ENCODE measurements at places on chromosomes 13 and 19. TPM values are rescaled to one million over a fixed set of nuclear protein-coding genes. Genes with fewer than 3 reads are reported as not detected.

The ATP4B gene
- not detected for total RNA-seq

The ZNF208 gene
- total RNA-seq, result 13.0 TPM

The STOML3 gene
- total RNA-seq, result not detected

The CKM gene
- not detected for total RNA-seq

The ZNF222 gene
- total RNA-seq, result 11.4 TPM

The KLK3 gene
- total RNA-seq, result not detected

The CASP14 gene
- total RNA-seq, result not detected

The ZNF709 gene
- 7.1 TPM for total RNA-seq

The PCSK4 gene
- 3.7 TPM for total RNA-seq

The CYP4F2 gene
- not detected for total RNA-seq

The OVOL3 gene
- not detected for total RNA-seq

DNA sequence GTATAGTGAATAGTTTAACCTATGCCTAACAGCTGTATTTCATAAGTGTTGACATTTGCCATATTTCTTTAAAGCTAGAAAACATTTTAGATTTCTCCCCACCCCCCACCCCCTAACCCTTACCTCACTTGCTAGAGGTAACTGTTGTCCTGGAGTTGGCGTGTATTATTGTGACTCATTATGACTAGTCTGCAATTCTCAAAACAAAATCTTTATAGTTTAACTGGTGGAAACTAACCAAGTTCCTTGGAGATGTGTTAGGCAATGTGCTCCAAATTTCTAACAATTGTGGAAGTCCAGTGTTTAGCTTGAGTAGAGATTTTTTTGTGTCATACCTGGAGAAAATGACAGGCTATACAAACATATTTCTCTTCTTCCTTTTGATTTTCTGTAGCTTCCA is 38.0 kb downstream of the KCTD4 start:
- H3K27me3 ChIP-seq, result no peaks in the 10 kb centered on the region
- H3K4me1 ChIP-seq, result no peaks in the 10 kb centered on the region
- H3K4me3 ChIP-seq, result no peak overlapping the region

DNA sequence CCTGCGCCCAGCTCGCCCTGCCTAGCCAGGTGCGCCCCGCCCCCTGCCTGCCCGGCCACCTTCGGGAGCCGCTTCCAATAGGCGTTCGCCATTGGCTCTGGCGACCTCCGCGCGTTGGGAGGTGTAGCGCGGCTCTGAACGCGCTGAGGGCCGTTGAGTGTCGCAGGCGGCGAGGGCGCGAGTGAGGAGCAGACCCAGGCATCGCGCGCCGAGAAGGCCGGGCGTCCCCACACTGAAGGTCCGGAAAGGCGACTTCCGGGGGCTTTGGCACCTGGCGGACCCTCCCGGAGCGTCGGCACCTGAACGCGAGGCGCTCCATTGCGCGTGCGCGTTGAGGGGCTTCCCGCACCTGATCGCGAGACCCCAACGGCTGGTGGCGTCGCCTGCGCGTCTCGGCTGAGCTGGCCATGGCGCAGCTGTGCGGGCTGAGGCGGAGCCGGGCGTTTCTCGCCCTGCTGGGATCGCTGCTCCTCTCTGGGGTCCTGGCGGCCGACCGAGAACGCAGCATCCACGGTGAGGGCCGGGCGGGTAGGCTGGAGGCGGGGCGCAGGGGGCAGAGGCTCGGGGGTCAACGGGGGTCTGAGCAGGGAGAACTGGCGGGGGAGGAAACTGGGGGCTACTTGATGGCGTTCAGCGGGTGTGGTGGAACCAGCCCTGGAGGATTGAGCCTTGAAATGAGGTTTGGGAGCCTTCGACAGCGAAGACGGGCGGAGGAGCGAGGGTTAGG is at the start of gene SPINT2:
Gene SPINT2 (plus strand): TSS at position 88 of the 727 bp plus-strand sequence. CDS start 320 bp downstream, at position 408.
- H3K27me3 ChIP-seq, result no peaks in the 10 kb centered on the region
- no peaks in the 10 kb centered on the region for H3K36me3 ChIP-seq
- H3K4me1 ChIP-seq, result peaks cover 21% of the 10 kb centered on the region
- H3K4me3 ChIP-seq, result peak within 1 kb of the TSS; percentile 65
- no peak for DNase-seq

DNA sequence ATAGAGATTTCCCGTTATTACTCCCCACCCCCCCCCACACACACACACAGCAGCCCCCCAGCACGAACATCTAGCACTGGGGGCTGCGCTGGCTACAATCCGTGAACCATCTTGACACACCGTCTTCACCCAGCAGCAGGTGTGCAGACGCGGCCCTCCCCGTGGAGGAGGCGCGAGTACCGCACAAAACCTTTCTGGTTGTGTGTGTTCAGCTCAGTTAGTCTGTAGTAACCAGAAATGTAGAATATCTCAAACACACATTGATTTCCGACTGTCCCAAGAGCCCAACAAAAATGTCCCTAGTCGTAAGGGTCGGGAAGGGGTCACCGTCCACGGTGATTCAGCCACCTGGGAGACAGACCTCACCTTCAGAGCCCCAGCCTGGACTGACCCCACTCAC is 122.7 kb downstream of the RAB20 start:
- no peaks in the 10 kb centered on the region for H3K4me1 ChIP-seq
- no peaks in the 10 kb centered on the region for H3K36me3 ChIP-seq
- H3K27ac ChIP-seq, result no peak overlapping the region

DNA sequence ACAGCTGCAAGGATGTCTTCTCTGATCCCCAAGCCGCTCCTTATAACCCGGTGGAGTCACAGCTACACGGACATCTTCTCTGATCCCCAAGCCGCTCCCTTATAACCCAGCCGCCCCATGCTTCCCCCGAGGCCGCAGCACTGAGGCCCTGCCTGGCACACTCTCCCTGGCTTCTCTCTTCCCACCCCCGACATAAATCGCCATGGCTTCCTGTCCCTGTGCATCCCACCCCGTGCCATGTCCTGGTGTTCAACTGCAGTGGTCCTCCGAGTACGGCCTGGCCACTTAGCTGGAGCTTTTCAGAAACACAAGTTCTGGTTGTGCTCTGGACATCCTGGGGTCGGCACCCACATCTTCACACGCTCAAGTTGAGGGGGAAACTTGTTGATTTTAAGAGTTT is 60.4 kb downstream of the RASA3 start:
- no peak for DNase-seq
- H3K4me3 ChIP-seq, result no peak overlapping the region
- H3K4me1 ChIP-seq, result peaks cover 30% of the 10 kb centered on the region

DNA sequence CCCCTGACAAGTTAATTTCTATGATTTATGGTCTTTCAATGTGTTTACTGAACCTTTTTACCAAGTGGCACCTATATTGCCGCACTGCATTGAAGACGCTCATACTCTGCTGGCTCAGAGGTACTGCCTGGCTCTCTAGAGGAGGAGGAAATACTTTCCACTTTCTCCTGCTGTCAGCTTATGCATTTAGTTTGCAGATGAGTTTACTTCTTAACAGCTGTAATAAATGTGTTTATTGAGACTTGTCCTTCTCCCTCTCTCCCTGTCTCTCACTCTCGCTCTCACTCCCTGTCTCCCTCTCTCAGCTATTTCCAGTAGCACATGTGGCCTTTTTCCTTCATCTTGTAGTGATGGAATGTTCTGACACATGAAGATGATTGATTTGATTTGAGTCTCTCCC is 60.3 kb upstream of the SPATA13 start:
- H3K27ac ChIP-seq, result no peak overlapping the region
- peaks cover 11% of the 10 kb centered on the region for H3K4me1 ChIP-seq
- H3K36me3 ChIP-seq, result no peaks in the 10 kb centered on the region
- H3K4me3 ChIP-seq, result no peak overlapping the region

DNA sequence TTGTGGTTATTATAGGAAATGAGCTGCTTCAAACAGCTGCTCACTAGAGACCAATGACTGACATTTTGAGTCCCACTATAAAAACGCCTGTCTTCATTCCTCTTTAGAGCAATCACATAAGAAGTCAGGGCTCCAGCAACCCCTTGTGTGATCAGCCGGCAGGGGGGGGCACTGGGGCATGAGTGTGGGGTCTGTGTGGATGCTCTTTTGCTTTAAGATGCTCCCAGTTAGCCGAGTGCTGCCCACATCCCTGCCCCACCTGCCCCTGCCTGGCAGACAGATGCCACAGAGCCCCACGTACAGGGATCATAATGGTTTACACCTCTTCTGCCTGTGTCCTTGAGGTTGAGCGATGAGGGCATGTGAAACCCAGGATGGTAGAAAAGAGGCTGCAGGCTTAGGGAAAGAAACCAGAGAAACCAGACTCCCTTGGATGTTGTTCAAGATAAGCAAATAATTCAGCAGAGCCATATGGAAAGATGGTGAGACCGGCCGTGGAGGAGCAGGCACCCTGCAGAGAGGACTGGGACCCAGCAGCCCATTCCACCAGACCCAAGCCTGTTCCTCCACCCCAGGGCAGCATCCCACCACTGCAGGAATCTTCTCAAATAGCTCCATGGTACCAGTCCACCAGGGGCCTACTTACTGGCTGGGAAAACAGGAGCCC is 55.4 kb downstream of the CHST8 start:
- H3K27ac ChIP-seq, result no peak overlapping the region
- no peak overlapping the region for H3K4me3 ChIP-seq
- H3K36me3 ChIP-seq, result no peaks in the 10 kb centered on the region
- H3K4me1 ChIP-seq, result no peaks in the 10 kb centered on the region

DNA sequence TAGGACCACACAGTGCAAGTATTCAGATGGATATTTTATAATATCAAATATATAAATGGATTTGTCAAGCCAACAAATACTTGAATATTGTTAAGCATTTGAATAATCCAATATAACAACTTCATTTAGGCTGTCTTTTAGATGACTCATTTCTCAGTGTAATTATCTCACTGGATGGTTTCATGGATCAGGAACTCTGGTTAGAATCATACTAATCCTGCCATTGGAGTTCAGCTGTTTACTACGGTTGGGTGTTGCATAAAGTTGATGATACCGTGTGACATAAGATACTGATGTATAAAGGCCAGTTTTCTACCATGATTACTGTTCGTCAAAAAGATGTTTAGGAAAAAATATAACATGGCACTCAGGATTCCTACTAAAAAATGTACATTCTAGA is 196.3 kb downstream of the TSHZ3 start:
- H3K27me3 ChIP-seq, result no peaks in the 10 kb centered on the region
- H3K27ac ChIP-seq, result no peak overlapping the region
- H3K4me3 ChIP-seq, result no peak overlapping the region
- no peaks in the 10 kb centered on the region for H3K36me3 ChIP-seq

DNA sequence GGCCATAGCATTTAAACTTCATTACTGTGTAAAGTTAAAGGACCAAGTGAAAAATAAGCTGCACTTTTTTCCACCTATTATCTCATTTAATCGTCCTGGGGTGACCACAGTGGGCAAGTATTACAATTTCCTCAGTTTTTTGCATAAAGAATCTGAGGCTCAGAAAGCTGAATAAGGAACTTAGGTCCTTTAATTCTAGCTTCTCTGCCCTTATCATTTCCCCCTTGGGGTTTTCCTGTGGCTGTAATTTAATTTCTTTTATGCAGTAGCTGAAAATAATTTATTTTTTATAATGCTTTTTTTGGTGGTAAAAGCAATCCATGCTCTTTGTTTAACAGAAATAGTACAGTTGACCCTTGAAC is 59.8 kb upstream of the RCBTB2 start:
- H3K27me3 ChIP-seq, result no peaks in the 10 kb centered on the region
- no peak overlapping the region for H3K27ac ChIP-seq
- H3K4me1 ChIP-seq, result no peaks in the 10 kb centered on the region
- H3K4me3 ChIP-seq, result no peak overlapping the region

- H3K27ac ChIP-seq, result no peak overlapping the region
- no peak for DNase-seq
- peaks cover 44% of the 10 kb centered on the region for H3K4me1 ChIP-seq
- no peaks in the 10 kb centered on the region for H3K36me3 ChIP-seq
- no peak overlapping the region for H3K4me3 ChIP-seq
- H3K27me3 ChIP-seq, result no peaks in the 10 kb centered on the region
These were observed 22.9 kb upstream of the OR10H1 start for GRCh38 chr19:15838351-15838750.

- H3K4me1 ChIP-seq, result no peaks in the 10 kb centered on the region
- H3K27me3 ChIP-seq, result no peaks in the 10 kb centered on the region
- H3K27ac ChIP-seq, result no peak overlapping the region
- H3K4me3 ChIP-seq, result no peak overlapping the region
- DNase-seq, result no peak
These were observed 169.8 kb downstream of the SUCLA2 start for GRCh38 chr13:47831265-47831664.

Data from CD4-positive, alpha-beta memory T cell (primary cell).